Occipital lobe (tissue), 3 donors: ENCODE measurements at places on chromosomes 1 and 21. TPM values are rescaled to one million over a fixed set of nuclear protein-coding genes. Genes with fewer than 3 reads are reported as not detected.

- no peak for DNase-seq
These were observed 75.2 kb downstream of the CDC42BPA start for GRCh38 chr1:227242811-227243682.

DNA sequence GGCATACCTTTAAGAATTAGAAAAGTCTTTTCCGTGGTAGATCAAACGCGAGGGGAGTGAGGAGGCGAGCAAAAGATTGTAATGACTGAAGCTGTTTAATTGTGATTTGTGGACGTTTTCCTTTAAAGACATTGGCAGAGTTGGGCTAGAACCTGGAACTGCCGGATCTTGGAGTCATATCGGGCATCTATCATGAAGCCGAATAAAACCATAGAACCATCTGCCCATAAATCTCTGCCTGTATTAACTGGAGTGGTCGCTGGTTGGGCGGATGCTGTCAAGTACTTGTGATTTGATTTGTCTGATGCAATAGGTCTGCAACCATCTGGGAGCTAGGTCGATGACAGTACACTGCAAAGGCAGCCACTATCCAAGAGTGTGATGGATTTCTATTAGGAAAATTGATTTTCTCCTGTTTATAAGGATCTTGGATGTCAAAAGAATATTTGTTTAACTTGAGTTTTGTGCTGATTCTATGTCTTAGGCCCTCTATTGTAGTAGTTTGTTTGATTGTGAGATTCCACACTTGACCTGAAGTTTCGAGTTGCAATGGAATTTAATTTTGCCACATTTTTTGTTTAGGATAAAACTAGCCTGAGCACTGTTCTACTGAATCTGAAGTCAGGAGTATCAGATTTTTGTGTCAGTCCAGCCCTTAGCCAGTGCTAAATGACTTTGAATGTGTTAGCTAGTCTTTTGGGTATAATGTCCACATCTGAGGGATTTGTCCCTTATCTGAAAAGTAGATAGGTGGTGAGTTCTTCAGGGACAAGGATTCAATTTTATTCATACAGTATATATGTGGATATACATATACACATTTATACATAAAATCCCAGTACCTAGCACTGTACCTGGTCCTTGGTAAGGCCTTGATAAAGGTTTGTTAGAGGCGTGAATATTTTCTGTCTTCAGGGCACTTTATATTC lies 1.2 kb downstream of the SARS1 start:
- no peak for DNase-seq

The TMOD4 gene
- total RNA-seq, result not detected

The ARMH1 gene
- total RNA-seq, result 2.8 TPM
